ENCODE measurements at places on chromosomes 16 and 17. TPM values are rescaled to one million over a fixed set of nuclear protein-coding genes. Genes with fewer than 3 reads are reported as not detected.

- no peak for DNase-seq
These were observed 585.3 kb downstream of the KCNJ18 start for GRCh38 chr17:22277595-22277994.

DNA sequence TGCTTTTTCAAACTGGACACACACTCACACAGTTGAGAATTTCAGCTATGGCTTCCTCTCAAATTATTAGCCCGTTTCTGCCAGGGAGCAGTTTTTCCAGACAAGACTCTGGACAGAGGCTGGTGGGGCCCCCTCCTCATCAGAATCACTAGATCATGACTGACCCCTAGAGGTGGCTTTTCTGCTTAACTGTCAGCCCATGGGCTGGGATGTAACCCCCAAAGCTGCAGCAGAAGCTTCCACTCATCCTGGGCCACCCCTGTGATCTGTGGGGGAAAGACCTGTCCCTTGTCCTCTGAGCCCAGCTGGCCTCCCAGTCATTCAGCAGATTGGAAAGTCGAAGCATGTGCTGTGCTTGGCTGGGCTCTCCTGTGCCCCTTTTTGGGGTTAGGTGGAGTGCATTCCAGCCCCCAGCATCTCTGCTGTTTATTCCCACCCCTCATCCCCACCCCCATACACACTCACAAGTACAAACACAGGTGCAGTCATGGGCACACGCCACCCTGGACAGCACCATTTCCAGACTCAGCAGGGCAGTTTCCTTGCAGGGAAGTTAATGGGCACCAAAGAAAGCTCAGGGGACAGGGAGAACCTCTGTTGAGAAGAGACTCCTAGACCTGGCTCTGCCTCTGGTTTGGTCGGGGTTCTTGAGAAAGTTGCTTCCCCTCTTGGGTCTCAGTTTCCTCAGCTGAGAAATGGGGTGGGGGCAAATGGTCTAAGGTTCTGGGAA, 77.6 kb upstream of the RBL2 start:
- DNase-seq = no peak

GRCh38 chr16:82152196-82152595, 17.8 kb downstream of the MPHOSPH6 start:
- DNase-seq = no peak

KRTAP4-4 gene
- total RNA-seq = not detected

- DNase-seq = no peak
These were observed 29.2 kb downstream of the NOL11 start for GRCh38 chr17:67746704-67747571.

DNA sequence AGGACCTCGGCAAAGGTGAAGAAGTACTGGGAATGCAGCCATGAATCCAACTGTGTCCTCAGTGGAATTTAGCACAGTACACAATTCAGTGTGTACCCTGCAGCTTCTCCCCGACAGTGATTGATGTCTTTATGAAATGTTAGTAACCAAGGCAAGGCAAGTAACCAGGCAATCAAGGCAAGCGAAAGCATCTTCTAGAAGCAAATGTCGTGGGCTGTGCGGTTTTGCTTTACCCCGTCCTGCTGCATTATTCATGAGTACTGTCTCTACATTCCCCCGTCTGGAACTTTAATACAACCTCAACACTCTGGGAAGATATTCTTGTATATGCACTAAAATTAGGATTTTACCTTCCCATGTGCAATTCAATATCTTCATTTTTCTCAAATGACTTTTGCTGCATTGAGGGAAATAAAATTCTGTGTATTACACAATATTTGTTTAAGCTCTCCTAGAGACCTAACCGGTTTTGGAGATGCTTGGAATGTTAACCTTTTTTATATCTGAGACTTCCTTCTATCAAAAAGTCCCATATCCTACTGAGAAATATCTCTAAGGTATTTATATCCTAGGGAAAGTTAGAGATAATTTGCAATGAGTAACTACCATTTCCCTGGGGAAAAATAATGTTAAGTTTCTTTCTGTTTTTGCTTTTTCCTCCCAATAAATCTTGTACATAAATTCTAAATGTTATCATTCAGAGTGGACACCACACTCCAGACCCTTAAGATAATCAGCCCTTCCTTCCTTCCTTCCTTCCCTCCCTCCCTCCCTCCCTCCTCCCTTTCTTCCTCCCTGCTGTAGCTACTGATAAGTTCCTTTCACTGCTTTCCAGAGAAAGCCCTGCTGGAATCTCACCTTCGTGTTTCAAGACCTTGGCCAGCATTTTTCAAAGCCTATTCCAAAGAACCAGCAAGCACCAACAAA, 51.9 kb upstream of the ADORA2B start:
- peak; percentile 20 for DNase-seq

ABCC12 gene
- total RNA-seq = not detected

NLRC5 gene
- total RNA-seq = 9.9 TPM

CNGB1 gene
- total RNA-seq = not detected

OR4D1 gene
- not detected for total RNA-seq

DNA sequence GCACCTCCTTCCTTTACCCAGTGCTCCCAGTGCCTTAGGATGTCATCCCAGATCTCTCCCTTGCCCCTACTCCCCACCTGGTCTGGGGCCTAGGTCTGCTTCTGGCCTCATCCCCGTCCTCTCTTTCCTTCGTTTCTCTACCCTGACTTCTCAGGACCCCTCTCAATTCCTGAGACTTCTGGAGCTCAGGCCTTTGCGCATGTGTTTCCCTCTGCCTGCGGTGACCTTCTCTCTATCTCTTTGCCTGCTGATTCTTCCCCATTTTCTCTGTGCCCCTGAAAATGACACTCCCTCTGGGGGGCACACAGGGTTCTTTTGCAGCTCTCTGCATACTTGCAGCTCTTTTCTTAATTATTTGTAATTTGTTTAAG, 13.5 kb downstream of the ADORA2B start:
- DNase-seq = no peak

DNA sequence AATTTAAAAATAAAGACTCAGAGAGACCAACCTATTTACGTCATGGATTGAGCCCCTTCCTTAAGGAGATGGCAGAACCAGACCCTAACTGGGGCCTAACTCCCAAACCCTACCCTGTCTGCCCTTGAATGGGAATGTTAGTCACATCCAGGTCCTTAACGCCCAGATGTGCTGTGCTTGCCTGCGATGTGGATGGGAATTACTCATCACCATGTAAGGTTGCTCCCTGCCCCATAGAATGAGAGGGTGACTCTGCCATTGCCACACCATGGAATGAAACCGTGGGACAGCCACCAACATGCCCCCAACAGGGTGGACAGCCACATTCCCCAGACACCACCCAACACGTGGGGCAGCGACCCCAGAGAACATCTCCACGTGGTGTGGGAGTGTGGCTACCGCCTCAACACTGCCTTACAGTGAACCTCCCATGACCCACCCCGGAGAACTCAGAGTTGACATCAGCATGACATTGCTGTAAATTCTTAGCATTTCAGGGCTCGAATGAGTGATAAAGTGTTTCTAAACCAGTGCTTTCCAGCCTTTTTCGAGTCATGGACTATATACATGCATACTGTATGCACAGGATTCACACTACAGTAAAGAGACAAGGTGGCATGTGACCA, 31.8 kb downstream of the SCNN1B start:
- DNase-seq = no peak

FOXJ1 gene
- total RNA-seq = not detected

TMC6 gene
- 38.4 TPM for total RNA-seq

- no peak for DNase-seq
These were observed 101.6 kb downstream of the AXIN2 start for GRCh38 chr17:65459677-65460347.

ASPA gene
- total RNA-seq = 5.5 TPM

DNA sequence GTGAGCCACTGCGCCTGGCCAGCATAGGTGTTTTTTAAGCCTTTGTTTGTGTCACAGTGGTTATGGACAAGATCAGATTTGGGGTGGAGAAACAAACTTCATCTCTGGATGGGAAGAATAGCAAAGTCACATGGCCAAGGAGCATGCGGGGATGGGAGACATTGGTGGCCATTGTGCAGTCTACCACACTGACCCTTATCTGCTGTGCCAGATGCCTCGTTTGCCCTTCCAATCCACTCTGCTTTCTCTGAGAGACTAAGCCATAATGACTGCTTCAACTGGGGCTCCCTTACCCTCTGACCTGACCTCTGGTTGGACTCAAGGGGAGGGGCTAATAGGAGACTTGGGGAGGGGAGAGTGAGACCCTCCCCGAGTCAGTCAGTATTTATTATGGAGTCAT, 166.8 kb downstream of the PRKCB start:
- no peak for DNase-seq

DNA sequence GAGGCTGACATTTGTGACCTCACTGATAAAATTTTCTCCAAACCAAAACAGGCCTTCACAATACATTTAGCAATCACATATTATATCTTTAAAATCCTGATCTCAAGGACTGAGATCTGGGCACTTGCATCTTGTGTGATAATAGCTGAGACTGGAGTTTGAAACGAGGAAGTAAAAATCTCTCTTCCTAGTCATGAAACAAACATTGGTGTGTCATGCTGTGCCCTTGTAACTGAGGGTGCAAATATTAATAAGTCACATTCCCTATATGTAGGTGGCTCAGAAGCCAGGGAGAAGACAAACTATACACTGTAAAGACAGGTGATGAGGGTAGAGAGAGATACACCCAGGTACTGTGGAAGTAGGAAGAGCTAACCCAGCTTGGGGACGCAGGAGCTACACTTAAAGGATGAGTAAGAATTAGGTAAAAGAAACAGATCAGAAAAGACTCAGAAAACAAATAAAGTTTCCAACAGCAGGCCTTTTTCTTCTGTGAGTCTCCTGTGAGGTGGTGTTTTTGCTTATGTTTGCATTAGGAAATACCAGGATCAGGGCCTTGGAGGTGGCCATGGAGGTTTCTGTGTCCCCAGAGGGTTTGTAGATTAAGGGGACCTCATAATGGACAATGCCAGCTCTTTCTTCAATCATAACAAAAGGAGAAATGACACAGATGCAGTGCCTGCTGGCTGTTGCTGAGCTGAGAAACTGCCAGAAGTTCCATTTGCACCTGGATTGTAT, 335.7 kb downstream of the GRIN2A start:
- DNase-seq = no peak

DNA sequence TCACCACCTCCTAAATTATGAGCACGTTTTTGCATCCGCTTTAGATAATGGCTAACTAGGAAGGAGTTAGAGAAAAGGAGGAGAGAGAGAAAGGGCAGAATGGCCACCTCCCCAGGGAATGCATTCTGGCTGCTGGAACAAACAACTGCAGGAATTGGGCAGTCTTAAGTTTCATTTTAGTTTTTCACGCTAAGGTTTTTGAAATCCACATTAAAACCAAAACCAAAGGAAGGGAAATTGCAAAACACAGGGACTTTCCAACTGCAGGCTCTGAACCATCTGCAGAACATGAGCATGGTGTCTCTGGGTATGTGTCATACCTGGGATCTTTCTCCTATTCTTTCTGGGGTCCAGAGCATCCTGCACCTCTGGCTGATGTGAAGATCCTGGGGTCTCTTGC, 12.1 kb upstream of the CCL8 start:
- peak; percentile 52 for DNase-seq

DNA sequence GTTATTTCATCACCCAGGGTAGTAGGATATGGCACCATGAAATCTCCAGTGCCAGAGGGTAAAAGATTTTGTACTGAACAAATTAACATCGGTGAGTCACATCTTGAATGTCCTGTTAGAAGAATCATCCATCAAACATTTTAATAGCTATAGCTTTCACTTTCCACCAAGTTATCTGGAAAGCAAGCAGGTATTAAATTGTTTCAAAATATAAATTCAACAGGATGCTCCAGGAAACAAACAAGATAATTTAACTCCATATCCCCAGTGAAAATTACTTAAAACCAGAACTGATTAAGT, 2.4 kb downstream of the VEZF1 start:
- no peak for DNase-seq

SLC13A2 gene
- total RNA-seq = not detected

- DNase-seq = no peak
These were observed 10.9 kb upstream of the GGA2 start for GRCh38 chr16:23521037-23521743.

- DNase-seq = peak; percentile 65
These were observed 48.4 kb downstream of the CLEC16A start for GRCh38 chr16:10992797-10993196.

DNA sequence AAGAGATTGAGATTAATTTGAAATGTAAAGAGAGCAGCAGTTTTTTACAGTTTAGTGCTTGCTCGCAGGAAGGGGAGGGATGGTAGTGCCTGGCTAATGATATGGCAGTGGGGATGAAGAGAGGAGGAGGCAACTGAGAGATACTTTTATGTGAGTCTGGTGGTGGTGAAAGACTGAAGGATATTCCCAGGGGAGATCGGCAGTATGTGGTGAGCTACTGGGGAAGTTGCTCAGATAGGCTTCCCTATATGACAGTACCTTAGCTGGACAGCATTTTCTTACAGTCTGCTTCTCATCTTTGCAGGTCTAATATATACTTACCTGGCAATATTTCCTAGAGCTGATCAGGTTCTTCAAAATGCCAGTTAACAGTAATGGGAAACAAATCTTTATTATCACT, 8.6 kb downstream of the CEP95 start:
- no peak for DNase-seq

PIGW gene
- total RNA-seq = 4.5 TPM

- DNase-seq = no peak
These were observed 28.9 kb downstream of the ABCA9 start for GRCh38 chr17:69031839-69032238.

- DNase-seq = no peak
These were observed 26.0 kb downstream of the ACSF3 start for GRCh38 chr16:89119661-89120141.

GRCh38 chr17:9855036-9855435, 29.3 kb downstream of the GLP2R start:
- no peak for DNase-seq

DNA sequence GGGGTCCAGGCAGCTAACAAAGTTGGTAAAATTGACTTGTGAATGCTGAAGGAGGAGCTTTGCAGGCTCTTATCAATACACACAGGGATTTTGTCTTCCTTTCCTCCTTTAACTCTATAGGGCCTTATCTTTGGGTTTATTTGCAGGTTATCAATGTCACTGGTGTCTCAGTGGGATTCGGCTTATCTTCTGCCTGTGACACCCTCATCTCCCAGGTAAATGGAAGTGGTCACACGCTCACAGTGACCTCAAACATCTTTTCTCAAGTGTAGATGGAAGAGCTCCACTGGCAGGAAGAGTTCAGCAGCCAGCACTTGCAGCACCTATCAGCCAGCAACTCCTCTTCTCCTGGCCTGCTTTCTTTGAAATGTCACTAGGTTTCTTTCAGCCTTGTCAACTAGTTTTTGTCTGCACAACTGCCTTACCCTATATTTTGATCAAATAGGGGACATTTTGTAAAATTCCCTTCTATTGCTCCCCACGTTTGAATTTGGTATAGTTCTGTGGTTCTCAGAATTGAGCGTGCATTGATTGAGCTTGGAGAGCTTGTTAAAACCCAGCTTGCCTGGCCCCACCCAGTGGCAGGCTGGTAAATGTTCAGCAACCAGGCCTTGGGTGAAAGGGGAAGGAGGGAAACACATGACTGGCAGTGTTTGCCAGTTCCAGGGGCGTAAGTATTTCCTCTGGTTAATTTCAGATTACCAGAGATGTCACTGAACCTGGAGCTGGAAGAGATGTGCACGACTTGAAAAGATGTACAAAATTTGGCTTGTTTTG, 12.8 kb downstream of the SLC47A1 start:
- peak; percentile 66 for DNase-seq

GRCh38 chr17:52170963-52171572, 12.6 kb upstream of the CA10 start:
- no peak for DNase-seq

Data from right cardiac atrium (tissue), 5 donors.